ENCODE measurements at places on chromosomes 11 and 22. TPM values are rescaled to one million over a fixed set of nuclear protein-coding genes. Genes with fewer than 3 reads are reported as not detected.

DNA sequence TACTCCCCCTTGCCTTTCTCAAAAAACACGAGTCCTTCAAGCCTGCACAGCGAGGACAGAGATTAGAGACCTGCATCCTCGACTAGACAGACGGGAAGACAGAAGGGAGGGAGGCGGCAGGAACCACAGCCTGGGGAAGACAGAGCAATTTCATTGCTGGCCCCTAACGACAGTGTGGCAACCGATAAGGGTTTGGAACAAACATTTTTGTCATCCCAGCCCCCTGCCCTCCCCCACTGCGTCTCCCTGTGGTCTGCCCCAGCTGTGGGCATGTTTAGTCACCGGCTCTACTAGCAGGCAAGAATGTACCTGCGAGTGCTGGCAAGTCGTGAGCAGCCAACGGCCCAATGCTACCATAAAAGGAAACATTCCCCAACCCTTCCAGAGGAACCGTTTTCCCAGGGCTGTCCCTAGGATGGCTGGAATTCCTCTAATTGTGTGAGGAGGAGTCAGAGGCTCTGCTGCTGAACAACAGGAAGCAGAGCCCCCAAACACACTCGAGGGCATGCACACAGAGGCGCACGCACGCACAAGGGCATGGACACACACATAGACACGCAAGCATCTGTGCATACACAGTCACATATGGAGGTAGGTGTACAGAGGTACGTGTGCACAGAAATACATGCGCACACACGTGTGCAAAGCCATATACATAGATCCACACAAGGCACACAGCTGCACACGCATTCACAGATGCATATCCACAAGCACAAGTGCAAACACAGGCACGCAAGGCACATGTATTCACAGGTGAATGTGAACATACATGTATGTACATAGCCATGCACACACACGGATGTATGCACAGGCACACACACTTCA lies 58.3 kb downstream of the MYH9 start:
- no peak for DNase-seq

DNA sequence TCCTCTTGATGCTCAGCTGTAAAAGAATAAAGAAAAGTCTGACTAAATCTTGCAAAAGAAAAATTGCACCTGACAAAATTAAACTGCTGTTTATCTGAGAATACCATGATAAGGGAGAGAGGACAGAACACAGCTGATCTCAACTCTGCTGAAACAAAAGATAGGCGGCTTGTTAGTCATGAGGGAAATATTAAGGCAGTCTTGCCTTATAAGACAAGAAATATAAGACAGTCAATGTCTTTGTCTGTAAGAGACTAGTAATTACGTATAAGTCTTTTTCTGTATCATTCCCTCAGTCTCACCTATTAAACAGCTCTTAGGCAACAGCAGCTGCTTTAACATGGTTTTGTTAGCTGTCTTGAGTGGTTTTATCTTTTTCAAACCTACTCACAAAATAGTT lies 296.6 kb downstream of the LUZP2 start:
- DNase-seq = no peak

DNA sequence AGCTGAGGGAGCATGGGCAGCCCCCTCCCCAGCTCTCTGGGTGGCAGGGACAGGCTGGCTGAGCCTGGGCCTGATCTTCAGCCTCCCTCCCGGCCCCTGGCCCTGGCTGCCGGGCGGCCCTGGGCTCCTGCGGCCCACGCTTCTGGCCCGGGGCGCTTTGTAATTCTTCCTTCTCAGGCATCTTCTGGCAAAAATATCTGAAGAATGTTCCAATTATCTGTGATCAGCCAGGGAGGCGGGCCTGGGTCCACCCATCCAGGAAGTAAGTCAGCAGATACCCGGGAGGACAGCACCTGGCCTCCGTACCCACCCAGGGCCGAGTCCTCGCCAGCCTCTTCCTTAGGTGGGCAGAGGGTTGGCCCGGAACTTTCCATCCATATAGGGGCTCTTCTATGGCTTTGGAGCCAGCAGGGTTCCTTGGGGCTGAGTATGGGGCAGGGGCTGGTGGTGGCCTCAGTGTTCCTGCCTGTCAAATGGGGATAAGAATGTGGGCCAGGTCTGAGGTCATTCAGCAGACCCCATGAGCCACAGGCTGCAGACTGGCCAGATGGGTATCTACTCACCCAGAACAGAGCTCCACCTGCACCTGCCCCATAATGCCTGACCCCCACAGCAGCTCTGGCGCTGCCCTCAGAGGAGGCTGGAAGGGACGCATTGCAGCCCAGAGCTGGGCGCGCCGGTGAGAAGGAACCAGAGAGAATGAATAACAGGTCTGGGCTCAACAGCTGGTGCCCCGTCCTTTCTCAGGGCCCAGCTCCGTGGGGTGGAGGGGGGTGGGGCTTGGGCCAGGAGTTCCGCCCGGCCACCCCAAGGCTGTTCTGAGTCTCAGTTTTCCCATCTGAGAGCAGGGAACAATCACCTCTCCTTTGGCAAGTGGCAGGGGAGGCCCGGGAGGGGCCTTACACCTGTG lies 16.2 kb downstream of the WNT7B start:
- no peak for DNase-seq

- DNase-seq = no peak
These were observed 644 bp downstream of the TMEM134 start for GRCh38 chr11:67468456-67468758.

Gene MRGPRE
- total RNA-seq = not detected

Gene IRF7
- total RNA-seq = 8.2 TPM

DNA sequence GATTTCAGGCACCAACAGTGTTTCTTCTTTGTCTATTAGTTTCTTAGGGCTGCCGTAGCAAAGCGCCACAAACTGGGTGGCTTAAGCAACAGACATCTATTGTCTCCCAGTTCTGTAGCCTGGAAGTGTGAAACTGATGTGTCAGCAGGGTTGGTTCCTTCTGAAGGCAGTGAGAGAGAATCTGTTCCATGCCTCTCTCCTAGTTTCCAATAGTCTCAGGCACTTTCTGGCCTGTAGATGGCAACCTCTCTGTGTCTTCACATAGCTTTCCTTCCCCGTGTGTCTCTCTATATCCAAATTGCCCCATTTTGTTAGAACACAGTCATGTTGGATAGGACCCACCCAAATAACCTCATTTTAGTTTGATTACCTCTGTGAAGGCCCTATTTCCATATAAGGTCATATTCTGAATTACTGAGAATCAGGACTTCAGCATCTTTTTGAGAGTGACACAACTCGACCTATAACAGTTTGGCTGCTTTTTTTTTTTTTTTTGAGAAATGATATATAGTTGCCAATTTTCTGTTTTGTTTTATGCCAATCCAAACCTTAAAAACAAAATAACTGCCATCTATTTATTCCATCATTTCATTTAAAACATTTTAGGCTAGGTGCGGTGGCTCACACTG lies 108.2 kb downstream of the SLC36A4 start:
- no peak for DNase-seq

DNA sequence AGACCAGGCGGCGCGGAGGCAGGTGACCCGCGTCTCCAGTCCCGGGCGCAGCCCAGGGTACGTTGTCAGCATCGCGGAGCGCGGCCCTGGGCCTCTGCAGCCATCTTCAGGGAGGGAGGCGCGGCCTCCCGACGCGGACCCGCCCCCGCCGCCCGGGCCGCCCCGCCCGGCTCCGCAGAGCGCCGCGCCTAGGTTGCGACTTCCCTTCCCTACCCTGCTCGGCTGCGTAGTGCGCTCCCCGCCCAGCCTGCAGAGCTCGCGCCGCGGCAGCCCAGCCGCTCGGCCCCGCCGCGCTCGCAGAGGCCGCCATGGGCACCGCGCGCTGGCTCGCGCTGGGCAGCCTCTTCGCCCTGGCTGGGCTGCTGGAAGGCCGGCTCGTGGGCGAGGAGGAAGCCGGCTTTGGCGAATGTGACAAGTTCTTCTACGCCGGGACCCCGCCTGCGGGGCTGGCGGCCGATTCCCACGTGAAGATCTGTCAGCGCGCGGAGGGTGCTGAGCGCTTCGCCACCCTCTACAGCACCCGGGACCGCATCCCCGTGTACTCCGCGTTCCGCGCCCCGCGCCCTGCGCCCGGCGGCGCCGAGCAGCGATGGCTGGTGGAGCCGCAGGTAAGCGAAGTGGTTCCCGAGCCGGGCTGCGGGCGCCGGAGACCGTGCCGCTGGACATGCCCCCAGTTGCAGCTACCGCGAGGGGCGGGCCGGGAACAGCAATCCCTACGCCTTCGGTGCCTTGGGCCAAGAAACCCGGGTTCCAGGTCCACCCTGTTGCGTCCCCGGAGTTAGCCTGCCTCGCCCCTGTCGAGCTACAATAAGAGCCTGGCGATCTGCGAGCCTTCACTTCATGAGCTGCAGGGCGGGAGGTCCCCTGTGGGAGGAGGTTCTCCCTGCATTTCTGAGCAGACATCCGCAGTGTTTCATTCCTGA lies at the start of gene ENDOD1:
Gene ENDOD1 (plus strand): TSS at position 227 of the 923 bp plus-strand sequence. CDS start 82 bp downstream, at position 309.
- DNase-seq = peak; percentile 77

GRCh38 chr11:14857621-14858020 lies 34.4 kb downstream of the CYP2R1 start:
- no peak for DNase-seq

Gene C11orf87
- total RNA-seq = not detected

GRCh38 chr22:30226192-30226832 lies 20.2 kb downstream of the LIF start:
- no peak for DNase-seq

Gene CARD18
- total RNA-seq = not detected

Gene PRR5L
- total RNA-seq = 38.3 TPM

- no peak for DNase-seq
These were observed 11.9 kb downstream of the DKK3 start for GRCh38 chr11:11996321-11997048.

Gene CHADL
- total RNA-seq = 2.0 TPM

Gene ZNRF3
- 19.0 TPM for total RNA-seq

GRCh38 chr11:74282421-74282820 lies 29.0 kb downstream of the P4HA3 start:
- no peak for DNase-seq

DNA sequence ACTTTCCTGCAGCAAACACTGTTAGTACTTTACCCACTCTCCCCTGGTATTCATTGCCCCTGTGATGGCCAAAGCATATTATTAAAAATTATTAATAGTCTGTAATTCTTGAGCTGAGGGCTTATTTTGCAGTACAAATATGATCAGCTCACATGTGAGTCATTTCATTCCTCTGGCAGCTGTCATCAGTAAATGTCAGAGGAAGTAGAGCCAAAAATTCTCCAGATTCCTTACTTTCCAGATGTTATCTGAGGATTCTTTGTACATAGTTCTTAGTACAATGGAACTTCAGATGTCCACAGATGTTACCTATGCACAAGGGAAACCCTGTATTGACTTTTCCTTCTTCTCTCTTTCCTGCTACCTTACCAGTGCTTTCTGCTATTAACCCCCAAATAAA lies 12.5 kb downstream of the OR5B3 start:
- no peak for DNase-seq

DNA sequence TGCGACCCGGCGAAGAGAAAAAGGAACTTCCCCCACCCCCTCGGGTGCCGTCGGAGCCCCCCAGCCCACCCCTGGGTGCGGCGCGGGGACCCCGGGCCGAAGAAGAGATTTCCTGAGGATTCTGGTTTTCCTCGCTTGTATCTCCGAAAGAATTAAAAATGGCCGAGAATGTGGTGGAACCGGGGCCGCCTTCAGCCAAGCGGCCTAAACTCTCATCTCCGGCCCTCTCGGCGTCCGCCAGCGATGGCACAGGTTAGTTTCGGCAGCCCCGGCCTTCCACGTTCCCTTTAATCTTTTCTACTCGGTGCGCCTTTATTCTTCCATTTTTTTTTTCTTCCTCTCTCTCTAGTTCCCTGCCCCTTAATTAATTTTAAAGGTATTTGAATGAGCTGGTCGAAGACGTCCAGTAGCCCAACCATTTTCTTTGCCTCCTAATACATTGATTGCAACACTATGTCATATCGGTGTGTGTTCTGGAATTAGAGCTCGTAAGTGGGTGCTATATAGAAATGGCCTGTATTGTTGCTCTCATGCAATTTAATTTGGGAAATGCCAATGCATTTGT lies 537 bp downstream of the EP300 start:
- DNase-seq = no peak

DNA sequence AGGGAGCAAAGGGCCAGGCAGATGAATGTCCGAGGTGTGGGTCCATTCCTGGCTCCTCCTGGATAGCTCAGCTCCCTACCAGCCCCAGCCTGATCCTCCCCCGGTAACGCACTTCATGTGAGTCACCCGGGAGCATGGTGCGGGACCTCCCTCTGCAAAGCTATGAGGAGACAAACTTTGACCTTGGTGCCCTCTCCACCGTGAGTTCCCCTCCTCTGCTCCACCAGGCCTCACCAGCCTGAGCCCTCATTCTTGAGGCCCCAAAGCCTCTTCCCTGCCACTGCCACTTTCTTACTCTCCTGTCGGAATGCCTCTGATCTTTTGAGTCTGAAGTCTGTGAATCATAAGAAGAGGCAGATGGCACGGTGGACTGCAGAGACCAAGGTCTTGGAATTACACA lies 37.4 kb upstream of the CD82 start:
- DNase-seq = no peak

- no peak for DNase-seq
These were observed 113.7 kb downstream of the IGLL1 start for GRCh38 chr22:23466351-23466750.

DNA sequence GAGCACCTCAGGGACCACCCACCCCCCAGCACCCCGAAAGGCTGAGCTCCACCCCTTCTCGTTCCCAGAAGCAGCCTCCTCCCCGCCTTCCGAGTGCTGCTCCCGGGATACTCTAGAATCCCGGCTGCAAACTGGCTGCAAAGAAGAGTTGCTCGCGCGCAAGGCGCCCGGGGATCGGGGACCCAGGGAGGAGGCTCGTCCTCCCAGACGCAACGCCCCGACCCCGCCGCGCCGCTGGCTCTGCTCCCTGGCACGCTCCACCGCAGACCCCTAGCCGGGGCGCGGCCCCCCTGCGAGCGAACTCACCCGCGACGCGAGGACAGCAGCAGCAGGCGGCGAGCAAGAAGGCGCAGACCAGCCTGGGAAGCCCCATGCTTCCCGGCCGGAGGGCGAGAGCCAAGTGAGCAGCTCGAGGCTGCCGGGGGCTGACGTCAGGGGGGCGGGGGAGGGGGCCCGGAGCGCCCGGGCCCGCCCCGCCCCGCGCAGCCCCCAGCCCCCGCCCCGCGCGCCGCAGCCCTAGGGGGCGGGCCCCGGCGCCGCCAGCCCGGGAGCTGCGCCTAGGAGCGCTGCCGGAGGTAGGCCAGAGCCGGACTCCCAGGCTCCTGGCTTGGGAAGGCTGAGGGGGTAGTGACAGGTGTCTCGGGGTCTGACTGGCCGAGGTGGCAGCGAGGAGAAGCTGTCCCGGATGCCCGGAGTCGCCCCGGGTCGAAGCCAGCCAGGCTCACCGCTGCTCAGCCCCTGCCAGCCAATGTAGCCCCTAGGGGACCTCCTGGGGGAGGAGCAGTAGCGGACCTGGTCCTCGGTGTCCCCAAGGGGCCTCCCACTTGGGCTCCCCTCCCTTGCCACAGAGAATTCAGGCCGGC lies at the start of gene MCAM:
Gene MCAM (minus strand): TSS at position 402 of the 863 bp plus-strand sequence. CDS start 29 bp downstream, at position 373.
- no peak for DNase-seq

- no peak for DNase-seq
These were observed 11.4 kb upstream of the PITPNB start for GRCh38 chr22:27930331-27931060.
